ENCODE measurements at places on chromosomes 12 and 14.

GRCh38 chr14:77327111-77327510 is 6.3 kb downstream of the GSTZ1 start:
- DNase-seq = no peak

DNA sequence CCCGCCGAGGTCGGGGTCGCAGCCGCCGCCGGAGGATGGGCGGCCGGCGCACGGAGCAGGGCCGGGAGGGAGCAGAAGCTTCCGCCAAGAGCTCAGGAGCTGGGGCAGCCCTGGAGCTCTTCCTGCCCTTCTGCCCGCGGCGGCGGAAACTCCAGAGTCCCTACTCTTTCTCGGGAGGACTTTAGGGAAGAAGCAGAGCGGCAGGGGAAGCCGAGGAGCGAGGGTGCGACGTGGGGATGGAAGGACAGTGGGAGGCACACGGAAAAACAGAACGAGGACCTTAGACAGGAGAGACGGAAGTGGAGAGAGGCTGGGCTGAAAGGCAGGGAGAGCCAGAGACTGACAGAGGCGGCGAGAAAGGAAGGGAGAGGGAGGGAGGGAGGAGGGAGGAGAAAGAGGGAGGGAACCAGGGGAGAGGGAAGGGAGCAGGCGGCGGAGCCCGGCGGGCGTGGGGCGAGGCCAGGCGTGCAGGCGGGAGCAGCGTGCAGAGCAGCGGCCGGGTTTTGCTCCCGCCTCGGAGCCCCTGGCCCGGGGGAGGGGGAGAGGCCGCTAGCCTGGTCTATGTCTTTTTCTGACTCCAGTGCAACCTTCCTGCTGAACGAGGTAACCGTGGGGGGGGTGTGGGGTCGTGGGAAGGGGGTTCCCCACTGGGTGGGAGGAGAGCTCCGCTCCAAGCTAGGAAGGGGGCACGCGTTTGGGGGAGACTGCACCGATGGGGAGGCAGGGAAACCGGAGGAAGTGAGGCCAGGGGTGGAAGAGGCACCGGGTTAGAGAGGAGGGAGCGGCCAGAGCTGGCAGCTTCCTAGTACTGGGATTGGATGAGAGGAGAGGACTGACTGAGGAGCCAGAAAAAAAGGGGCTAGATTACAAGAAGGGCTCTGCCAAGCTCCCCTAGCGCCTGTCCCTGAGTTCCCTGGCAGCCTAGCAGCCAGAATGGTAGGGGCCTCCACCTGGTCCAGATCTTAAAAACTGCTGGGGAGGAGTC is 2.9 kb upstream of the CACNB3 start:
- no peak for DNase-seq

- no peak for DNase-seq
Measured at GRCh38 chr12:51809193-51809592, 39.3 kb downstream of the FIGNL2 start.

DNA sequence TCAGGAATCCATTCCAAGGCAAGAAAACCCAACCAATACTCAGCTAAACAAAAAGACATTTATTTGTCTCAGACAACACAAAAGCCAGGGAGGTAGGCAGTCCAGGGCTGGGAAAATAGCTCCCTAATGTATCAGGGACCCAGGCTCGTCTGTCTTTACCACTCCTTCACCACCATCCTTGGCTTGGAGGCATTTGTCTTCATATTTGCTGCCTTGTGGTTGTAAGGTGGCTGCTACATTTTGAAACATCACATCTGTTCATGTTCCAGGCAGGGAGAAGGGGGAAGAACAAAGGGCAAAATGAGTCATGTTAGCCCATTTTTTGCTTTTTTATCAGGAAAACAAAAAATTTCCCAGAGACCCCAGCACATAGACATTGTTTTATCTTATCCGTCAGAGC is 44.8 kb upstream of the PCED1B start:
- DNase-seq = no peak

DNA sequence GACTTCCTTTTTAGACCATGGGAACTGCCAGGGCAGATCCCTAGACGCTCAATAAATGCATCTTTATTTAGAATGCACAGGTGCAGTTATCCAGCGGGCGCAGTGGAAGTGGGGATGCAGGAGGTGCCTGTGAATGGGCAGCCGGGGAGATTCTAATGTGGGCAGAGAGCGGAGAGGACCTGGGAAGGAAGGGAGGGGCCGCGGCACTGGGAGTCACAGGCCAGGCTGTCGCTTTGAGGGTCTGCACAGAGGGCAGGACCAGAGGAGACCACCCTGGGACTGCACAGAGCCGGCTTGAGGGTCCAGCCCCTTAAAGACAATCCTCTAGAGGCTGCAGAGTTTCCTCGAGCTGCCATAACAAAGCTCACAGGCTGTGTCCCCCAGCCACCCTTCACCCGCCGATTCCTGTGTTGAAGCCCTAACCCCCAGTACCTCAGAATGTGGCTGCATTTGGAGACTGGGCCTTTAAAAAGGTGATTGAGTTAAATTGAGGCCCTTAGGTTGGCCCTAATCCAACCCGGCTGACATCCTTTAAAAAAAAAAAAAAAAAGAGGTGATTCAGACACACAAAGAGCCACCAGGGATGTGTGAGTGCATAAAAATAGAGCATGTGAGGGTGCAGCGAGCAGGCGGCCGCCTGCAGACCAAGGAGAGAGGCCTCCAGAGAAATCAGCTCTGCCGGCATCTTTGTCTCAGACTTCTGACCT is 44.4 kb upstream of the PPP2R5C start:
- no peak for DNase-seq

GRCh38 chr14:64612971-64613666 is 63.4 kb downstream of the PPP1R36 start:
- DNase-seq = no peak

- no peak for DNase-seq
Measured at GRCh38 chr12:121748571-121749265, 36.2 kb downstream of the TMEM120B start.

Measured in stimulated activated CD4-positive, alpha-beta T cell treated with anti-CD3 and anti-CD28 coated beads, Interleukin-1b, Interleukin-23, amount 100 ng/mL, for 1 hour (primary cell).